ENCODE measurements at places on chromosomes 12 and 14.

GRCh38 chr12:48996794-48997718 lies 2.1 kb downstream of the DDN start:
- DNase-seq: no peak

- no peak for DNase-seq
These were observed 180.3 kb downstream of the EMP1 start for GRCh38 chr12:13376610-13377373.

DNA sequence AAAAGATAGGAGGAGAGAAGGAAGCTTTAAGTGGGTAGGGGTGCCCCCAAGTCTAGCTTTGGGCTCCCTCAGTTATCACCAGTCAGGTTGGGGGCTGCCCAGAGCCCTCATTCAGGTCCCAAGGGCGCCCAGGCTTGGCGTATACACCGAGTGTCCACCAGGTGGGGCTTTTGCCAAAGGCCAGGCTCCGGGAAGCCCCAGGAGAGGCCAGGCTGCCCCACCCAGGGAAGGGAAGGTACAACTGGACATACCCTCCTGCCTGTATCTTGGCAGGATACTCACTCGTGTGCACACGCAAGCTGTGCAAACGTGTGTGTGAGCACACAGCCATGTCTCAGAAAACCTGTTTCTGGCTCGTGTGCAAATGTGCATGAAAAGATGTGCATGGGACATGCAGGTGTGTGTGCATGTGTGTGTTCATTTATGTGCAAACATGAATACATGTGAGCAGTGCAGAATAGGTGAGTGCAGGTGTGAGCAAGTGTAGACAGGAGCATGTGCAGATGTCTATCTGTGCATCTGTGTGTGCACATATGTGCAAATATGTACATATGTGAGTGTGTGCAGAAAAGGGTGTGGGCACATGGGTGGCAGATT lies 103.9 kb upstream of the MYL2 start:
- DNase-seq: no peak

DNA sequence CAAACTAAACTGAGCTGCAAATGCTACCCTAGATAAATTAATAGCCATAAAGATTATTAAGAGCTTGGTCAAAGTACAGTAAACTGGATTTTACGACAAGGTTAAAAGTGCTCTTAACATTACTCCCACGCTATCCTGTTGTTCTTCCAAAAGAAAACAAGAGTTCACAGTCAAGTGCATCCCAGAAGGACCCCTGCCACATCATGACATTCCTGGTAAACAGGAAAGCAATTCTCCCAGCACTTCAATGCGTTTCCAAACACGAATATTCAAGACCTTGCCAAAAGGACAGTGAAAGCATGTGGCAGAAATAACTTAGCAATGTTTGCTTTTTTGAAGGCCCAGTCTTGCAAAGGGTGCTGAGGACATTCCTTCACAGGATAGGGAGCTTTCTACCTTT lies 11.2 kb downstream of the SPRING1 start:
- DNase-seq: no peak

GRCh38 chr12:119842380-119842779 lies 34.7 kb downstream of the CIT start:
- DNase-seq: no peak

- no peak for DNase-seq
These were observed 107.7 kb upstream of the BCAT1 start for GRCh38 chr12:25056486-25057130.

DNA sequence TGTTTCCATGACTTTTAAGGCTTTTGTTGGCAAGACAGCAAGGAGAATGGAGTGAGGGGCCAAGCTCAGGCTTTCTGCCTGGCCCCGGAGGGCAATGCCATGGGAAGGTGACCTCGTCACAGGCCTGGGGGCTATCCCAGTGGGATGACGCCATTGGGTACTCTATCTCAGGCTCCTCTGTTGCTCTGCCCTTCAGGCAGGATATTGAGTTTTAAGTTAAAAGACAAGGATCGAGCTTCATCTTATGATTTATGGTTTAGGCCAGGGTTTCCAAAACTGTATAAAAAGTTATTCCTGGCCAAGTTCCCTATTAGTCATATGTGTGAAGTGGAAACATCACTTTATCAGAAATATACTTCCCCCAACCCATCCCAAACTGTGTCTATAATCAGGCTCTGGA lies 127.7 kb downstream of the ZFP36L1 start:
- DNase-seq: no peak

- DNase-seq: no peak
These were observed 14.4 kb upstream of the HIP1R start for GRCh38 chr12:122820838-122821271.

- DNase-seq: no peak
These were observed 31.4 kb downstream of the CFAP54 start for GRCh38 chr12:96520767-96521166.

DNA sequence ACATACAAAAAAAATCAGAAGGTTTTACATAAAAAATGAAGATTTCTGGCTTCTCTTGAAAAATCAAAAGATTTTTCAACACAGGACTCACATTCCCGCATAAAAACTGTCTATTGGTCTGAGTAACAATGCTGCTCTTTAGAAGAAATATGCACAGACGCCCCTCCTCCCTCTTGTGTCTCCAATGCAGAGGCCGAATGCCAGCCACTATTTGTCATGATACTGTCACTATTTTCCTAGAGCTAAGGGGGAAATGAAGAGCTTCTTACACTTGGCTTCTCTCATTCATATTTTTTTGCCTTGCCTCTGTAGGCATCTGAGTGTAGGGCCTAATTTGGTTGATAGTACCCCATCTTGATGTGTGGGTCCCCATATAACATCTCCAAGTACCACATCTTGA lies 98.0 kb downstream of the BBS10 start:
- DNase-seq: no peak

Measured in GM04503 (cell line).